ENCODE measurements at places on chromosomes 7 and 10. TPM values are rescaled to one million over a fixed set of nuclear protein-coding genes. Genes with fewer than 3 reads are reported as not detected.

GRCh38 chr7:139118805-139119485 is 9.4 kb upstream of the ZC3HAV1 start:
- DNase-seq, result no peak

DNA sequence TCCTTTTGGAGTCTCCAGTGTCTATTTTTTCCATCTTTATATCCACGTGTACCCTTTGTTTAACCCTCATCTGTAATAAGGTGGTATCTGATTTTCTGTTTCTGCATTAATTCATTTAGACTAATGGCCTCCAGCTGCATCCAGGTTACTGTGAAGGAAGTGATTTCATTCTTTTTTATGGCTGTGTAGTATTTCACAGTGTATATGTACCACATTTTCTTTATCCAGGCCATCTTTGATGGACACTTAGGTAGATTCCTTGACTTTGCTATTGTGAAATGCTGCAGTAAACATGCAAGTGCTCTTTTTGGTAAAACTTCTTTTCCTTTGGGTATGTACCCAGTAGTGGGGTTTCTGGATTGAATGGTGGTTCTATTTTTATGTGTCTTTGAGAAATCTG is 128.0 kb upstream of the MTPN start:
- DNase-seq, result no peak

DNA sequence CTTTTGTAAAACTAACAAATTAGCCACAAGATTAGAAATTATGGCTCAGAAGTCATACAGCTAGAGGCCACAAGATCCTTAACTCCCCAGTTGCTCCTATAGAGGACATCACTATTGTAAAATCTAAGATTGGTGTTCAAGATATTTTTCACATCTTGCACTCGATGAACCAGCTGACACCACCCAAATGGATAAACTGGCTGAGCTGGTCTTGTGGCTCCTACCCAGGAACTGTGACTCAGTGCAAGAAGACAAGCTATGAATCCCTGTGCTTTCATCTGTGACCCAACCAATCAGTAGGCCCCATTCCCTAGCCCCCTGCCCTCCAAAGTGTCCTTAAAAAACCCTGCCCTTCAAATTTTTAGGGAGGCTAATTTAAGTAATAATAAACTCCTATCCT is 27.9 kb upstream of the R3HCC1L start:
- DNase-seq, result no peak

- no peak for DNase-seq
Measured at GRCh38 chr10:79883986-79884385, 57.4 kb downstream of the NUTM2E start.

GRCh38 chr10:65394502-65395297 is 1531.1 kb upstream of the LRRTM3 start:
- no peak for DNase-seq

GRCh38 chr10:44044549-44044948 is 340.3 kb downstream of the CXCL12 start:
- no peak for DNase-seq

- no peak for DNase-seq
Measured at GRCh38 chr7:20264623-20265022, 47.4 kb upstream of the MACC1 start.

GRCh38 chr10:27695706-27696105 is 49.9 kb downstream of the MKX start:
- DNase-seq, result no peak

Gene CPEB3
- total RNA-seq, result 4.4 TPM

Gene ITGB8
- 12.1 TPM for total RNA-seq
